GM23338 (cell line): ENCODE measurements at places on chromosomes 6 and 20. TPM values are rescaled to one million over a fixed set of nuclear protein-coding genes. Genes with fewer than 3 reads are reported as not detected.

DNA sequence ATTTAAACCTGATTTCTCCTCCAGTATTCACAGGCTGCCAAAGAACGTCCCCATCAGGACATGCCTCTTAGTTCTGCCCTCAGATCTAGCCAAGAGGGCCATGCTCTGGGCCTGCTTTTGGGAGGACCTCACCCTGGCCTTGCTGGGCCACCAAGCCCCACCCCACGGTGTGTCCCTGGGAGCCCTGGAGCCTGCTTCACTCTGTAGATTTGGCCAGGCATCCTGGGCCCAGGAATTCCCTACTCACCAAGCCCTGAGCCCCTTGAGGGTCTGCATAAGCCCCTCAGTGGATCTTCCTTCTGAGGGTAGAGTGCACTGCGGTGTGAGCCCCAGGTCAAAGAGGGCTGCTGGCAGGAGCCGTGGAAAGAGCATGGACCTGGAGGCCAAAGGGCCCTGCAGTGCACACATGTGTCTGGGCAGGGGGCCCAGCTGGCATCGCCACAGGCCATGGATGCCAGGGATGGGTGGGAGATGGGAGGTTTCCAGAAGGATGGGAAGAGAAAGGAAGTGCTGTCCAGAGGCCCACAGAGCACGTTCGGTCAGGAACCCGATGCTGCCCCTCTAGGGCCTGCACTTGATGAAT, 98.0 kb downstream of the DACT2 start:
- H3K4me1 ChIP-seq, result peaks cover 10% of the 10 kb centered on the region; the same call in 1 of the 2 replicates
- no peaks in the 10 kb centered on the region for H3K27me3 ChIP-seq
- no peak overlapping the region for H3K27ac ChIP-seq
- DNase-seq, result no peak

Gene TSHZ2
- 0.54 and 1.3 TPM in 2 replicates for polyA plus RNA-seq

DNA sequence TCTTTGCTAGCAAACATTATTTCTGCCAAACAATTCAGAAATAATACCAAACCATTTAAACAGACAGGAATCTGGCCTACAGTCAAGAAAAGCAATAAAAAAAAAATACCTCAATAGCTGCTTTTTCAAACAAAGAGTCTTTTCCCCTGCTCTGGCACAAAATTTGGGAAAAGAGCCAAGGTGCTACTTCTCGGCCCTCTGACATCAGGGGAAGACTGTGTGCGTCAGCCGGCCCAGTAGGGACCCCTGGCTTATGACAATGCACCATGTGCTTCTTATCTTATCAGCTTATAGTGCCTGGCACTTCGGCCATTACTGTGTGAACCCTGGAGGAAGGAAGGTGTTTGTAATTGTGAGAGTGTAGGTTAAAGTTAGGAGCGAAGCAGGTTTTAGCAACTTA, 89.4 kb downstream of the PDE10A start:
- H3K27me3 ChIP-seq, result no peaks in the 10 kb centered on the region
- H3K27ac ChIP-seq, result no peak overlapping the region
- H3K36me3 ChIP-seq, result no peaks in the 10 kb centered on the region
- no peak overlapping the region for H3K4me3 ChIP-seq
- no peak for DNase-seq
- no peaks in the 10 kb centered on the region for H3K4me1 ChIP-seq

- H3K27me3 ChIP-seq, result no peaks in the 10 kb centered on the region
- no peak overlapping the region for H3K4me3 ChIP-seq
- peaks cover 18% of the 10 kb centered on the region for H3K4me1 ChIP-seq
- no peak for DNase-seq
- no peaks in the 10 kb centered on the region for H3K36me3 ChIP-seq
These were observed 322.2 kb downstream of the SOX4 start for GRCh38 chr6:21915707-21916260.

Gene PDE7B
- polyA plus RNA-seq, result not detected in 2 replicates

DNA sequence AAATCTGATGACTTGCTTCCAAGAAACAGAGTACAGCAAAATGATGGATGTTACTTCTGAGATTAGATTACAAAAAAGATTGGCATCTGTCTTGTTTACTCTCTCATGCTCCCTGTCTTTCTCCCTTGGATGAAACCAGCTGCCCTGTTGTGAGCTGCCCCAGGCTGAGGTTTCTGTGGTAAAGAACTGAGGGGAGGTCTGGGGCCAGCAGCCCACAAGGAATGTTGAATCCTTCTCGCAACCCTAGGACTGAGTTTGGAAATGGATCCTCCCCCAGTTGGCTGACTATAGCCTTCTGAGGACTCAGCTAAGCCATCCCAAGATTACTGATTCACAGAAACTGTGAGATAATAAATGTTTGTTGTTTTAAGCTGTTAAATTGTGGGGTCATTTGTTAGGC, 5.6 kb upstream of the HECA start:
- no peak overlapping the region for H3K4me3 ChIP-seq
- no peak for DNase-seq
- no peak overlapping the region for H3K27ac ChIP-seq
- H3K36me3 ChIP-seq, result no peaks in the 10 kb centered on the region

GRCh38 chr6:111605100-111605751, 452 bp downstream of the TRAF3IP2 start:
- peak overlapping the region; percentile 58 for H3K4me3 ChIP-seq
- no peaks in the 10 kb centered on the region for H3K36me3 ChIP-seq
- peak; percentile 83 for DNase-seq
- H3K4me1 ChIP-seq, result peaks cover 44% of the 10 kb centered on the region

DNA sequence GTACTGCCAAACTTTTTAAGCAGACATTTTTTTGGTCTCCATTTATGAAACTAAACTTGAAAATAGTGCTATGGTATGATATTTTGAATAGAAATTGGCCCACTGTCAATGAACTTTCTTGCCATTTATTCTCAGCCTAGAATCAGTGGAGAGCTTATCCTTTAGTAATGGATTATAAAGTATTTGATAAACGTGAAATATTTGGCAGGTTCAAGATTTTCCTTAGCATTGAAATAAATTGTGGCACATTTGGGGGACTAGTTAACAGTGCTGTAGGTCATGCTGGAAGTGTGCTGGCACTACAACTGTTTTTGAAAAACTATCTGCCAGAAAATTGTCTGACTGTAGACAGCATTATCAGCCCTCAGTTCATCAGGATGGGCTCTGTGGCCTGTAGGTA, 2.1 kb downstream of the PRSS35 start:
- H3K36me3 ChIP-seq, result no peaks in the 10 kb centered on the region
- no peak overlapping the region for H3K27ac ChIP-seq
- H3K27me3 ChIP-seq, result peaks cover 12% of the 10 kb centered on the region
- H3K4me3 ChIP-seq, result no peak overlapping the region
- H3K4me1 ChIP-seq, result peaks cover 18% of the 10 kb centered on the region
- DNase-seq, result no peak

DNA sequence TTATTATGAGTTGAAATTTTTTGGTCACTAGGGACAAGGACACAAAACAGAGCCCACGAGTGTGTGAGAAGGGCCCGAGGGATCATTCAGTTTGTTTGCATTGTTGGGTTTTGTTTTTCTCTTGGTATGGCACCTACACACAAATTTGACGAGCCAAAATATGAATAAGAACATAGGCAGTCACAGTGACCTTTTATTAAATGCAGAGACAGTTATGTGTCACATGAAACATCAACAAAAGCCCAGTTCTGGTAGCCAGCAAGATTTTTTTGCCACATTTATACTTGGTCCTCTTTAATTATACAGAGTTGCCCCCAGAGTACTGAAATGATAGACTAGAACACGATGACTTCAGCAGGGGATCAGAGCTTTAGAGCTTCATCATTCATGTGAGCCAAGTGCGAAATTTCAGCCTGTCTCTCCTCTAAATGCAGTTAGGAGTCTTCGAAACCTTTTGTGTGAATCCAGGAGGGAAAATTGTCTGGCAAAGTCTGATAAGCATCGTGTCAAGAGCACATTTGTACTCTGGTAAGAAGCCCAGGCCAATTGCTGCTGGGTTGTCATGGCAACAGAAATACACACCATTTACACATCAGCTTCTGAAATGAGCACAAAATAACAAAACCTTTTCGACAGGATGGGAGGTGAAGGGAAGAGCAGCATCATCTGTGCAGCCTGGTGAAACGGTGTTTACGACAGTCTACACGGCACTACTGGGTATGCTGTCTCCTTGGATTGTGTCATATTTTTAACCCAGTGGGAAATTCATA, 79.2 kb upstream of the RIPOR2 start:
- H3K4me3 ChIP-seq, result no peak overlapping the region
- H3K36me3 ChIP-seq, result no peaks in the 10 kb centered on the region
- no peaks in the 10 kb centered on the region for H3K27me3 ChIP-seq
- DNase-seq, result peak; percentile 32
- H3K27ac ChIP-seq, result no peak overlapping the region; the same call in 1 of the 2 replicates

DNA sequence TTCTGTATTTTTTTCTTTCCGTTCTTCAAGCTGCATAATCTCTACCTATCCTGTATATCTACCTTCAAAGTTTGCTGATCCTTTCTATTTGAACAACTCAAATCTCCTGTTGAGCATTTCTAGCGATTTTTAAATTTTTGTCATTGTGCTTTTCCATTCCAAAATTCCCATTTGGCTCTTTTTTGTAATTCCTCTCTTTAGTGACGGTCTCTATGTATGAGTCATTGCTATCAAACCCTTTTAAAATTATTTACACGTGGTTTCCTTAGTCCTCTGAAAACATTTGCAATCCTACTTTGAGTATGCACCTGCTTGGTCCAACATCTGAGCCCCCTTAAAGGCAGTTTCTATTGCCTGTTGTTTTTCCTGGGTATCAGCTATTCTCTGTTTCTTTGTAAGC, 100.5 kb upstream of the FOXC1 start:
- H3K27ac ChIP-seq, result no peak overlapping the region
- DNase-seq, result no peak
- H3K27me3 ChIP-seq, result no peaks in the 10 kb centered on the region
- no peaks in the 10 kb centered on the region; the same call in none of the 2 replicates for H3K4me1 ChIP-seq
- H3K4me3 ChIP-seq, result no peak overlapping the region
- H3K36me3 ChIP-seq, result no peaks in the 10 kb centered on the region

DNA sequence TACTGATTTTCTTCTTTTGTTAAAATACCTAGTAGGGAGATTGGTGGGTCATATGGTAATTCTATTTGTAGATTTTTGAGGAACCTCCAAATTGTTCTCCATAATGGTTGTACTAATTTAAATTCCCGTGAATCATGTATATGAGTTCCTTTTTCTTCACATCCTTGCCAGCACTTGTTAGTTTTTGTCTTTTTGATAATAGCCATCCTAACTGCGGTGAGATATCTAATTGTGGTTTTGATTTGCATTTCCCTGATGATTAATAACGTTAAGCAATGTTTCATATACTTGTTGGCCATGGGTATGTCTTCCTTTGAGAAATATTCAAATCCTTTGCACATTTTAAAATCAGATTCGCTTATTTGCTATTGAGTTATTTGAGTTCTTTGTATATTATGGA, 110.9 kb downstream of the JAG1 start:
- no peak overlapping the region for H3K4me3 ChIP-seq
- H3K27ac ChIP-seq, result no peak overlapping the region
- DNase-seq, result no peak
- H3K36me3 ChIP-seq, result no peaks in the 10 kb centered on the region
- peaks cover 19% of the 10 kb centered on the region for H3K4me1 ChIP-seq

DNA sequence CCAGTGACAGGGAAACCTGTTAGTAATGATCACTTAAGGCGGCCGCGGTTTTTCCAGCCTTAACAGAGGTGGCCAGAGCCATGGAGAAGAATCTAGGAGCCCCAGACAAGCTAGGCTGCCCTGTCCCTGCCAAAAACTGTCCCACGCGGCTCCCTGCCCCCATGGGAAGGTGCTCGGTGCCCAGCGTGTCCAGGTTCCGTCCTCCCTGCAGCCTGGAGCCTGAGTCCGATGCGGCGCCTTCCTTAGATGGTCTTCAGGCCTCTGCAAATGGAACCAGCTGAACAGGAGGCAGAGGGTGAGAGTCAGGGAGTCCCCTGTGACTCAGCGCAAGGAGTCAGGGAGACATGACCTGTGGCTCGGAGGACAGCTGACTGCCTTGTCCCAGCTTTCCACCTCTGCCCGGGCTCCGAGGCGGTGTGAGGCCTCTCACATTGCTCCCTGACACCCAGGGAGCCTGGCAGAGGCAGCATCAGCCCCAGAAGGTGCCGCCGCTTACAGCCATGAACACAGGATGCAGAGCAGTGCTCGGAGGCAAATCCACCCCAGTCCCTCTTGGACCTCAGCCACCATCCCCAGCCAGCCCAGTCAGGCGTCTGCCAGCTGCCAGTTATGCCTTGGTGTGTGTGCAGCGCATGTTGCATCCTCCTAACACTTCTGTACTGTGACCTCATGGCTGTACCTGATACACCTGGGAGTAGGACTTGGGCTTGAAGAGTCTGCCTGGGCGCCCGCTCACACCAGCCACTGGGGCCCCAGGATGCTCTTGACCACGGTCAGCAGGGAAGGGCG, 377.7 kb downstream of the CDH4 start:
- no peak overlapping the region for H3K4me3 ChIP-seq
- no peak for DNase-seq
- H3K27me3 ChIP-seq, result no peaks in the 10 kb centered on the region
- H3K36me3 ChIP-seq, result no peaks in the 10 kb centered on the region
- H3K4me1 ChIP-seq, result no peaks in the 10 kb centered on the region
- no peak overlapping the region for H3K27ac ChIP-seq

Gene ECHDC1
- 74.9 and 98.4 TPM in 2 replicates for polyA plus RNA-seq

Gene MYT1
- polyA plus RNA-seq, result 1.1 and 1.6 TPM in 2 replicates

Gene SLC44A4
- polyA plus RNA-seq, result 1.1 and 1.2 TPM in 2 replicates

DNA sequence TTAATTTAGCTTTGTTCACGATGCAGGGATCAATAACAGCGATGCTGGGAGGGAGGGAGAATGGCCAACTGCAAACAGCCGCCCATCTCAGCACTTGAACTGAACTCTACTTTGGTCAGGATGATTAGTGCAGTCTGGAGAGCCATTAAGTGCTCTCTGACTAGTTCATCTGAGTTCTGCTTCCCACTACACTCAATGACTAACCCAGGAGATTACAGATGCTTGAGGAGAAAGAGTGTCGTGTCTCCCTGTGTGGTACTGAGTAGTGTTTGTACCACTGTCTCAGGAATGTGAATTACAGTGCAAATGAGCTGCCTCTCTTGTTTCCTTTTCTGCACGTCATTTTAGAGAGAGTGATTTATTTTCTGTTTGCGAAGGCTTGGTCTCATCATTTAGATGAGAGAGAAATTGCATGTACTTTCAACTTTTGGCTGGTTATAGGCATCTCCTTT, 23.5 kb downstream of the CARMIL1 start:
- H3K36me3 ChIP-seq, result no peaks in the 10 kb centered on the region
- no peak overlapping the region for H3K4me3 ChIP-seq
- H3K4me1 ChIP-seq, result peaks cover 37% of the 10 kb centered on the region
- H3K27me3 ChIP-seq, result no peaks in the 10 kb centered on the region

Gene OVOL2
- 10.6 and 11.5 TPM in 2 replicates for polyA plus RNA-seq

Gene OR2B6
- 0.45 TPM in 1 of 2 replicates, not detected in the other for polyA plus RNA-seq

Gene PGBD1
- polyA plus RNA-seq, result 6.0 and 7.5 TPM in 2 replicates

Gene PLA2G7
- polyA plus RNA-seq, result 2.3 and 2.4 TPM in 2 replicates

DNA sequence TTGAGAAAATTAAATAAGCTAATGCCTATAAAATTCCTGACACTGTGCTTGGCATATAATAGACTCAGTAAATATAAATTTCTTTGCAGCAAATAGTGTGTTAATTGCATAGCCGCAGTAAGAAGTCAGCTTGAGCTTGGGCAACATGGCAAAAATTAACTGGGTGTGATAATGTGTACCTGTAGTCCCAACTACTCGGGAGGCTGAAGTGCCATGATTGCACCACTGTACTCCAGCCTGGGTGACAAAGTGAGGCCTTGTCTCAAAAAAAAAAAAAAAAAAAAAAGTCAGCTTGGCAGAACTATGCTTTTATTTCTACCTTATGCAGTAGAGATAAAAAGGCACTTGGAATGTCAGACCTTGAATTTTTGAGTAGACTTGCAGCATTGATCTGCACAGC, 121.8 kb downstream of the AKAP7 start:
- peaks cover 16% of the 10 kb centered on the region; the same call in 1 of the 2 replicates for H3K36me3 ChIP-seq
- peaks cover 15% of the 10 kb centered on the region for H3K4me1 ChIP-seq
- DNase-seq, result no peak
- H3K27ac ChIP-seq, result no peak overlapping the region

- H3K4me3 ChIP-seq, result no peak overlapping the region
- no peaks in the 10 kb centered on the region for H3K4me1 ChIP-seq
- H3K36me3 ChIP-seq, result no peaks in the 10 kb centered on the region
- H3K27ac ChIP-seq, result no peak overlapping the region
These were observed 339.7 kb downstream of the PRKN start for GRCh38 chr6:162387718-162388382.
